Left renal pelvis (tissue), 4 donors: ENCODE measurements at places on chromosomes 2 and 18.

GRCh38 chr18:59699750-59700534 lies 2.7 kb upstream of the CCBE1 start:
- DNase-seq: no peak

- no peak for DNase-seq
Measured at GRCh38 chr2:98748292-98749065, 17.5 kb upstream of the MGAT4A start.

DNA sequence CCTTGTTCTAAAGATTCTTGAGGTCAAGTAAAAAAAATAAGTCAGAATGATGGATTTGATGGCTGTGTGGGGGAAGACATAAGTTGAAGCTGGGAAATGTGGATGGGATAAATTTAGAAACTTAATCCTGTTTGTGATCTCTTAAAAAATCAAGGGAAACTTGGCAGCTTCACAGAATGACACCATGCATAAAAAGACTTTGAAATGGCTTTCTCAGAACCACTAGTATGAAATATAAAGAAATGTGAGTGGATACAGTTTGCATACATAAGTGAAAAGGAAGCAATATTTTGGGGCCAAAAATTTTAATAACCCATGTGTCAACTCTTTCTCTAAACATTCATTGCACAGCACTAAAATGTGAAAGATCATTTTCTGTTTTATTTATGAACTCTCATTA lies 21.7 kb downstream of the CDH19 start:
- DNase-seq: no peak

DNA sequence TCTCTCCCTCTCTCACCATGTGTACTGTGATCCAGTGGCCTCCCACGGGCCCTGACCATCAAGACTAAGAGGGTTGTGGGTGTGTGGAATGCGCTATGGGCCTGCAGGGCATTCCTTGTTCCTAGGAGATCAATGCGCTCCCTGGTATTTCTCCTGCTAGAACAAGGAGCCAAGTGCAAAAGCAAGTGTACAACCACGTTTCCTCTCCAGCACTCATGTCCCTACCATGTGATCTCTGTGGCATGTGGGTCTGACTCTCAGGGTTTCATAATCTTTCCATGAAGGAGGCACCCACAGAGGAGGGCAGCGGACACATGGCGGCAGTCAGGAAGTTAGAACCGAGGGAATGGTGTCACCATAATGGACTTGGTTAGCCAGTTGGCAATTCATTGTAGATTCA lies 91.4 kb downstream of the MAPK4 start:
- no peak for DNase-seq

GRCh38 chr2:134411828-134412638 lies 158.2 kb downstream of the MGAT5 start:
- peak; percentile 64 for DNase-seq

GRCh38 chr2:221817052-221817451 lies 244.9 kb upstream of the EPHA4 start:
- DNase-seq: no peak

GRCh38 chr18:48320639-48320945 lies 88.6 kb downstream of the ZBTB7C start:
- DNase-seq: no peak

DNA sequence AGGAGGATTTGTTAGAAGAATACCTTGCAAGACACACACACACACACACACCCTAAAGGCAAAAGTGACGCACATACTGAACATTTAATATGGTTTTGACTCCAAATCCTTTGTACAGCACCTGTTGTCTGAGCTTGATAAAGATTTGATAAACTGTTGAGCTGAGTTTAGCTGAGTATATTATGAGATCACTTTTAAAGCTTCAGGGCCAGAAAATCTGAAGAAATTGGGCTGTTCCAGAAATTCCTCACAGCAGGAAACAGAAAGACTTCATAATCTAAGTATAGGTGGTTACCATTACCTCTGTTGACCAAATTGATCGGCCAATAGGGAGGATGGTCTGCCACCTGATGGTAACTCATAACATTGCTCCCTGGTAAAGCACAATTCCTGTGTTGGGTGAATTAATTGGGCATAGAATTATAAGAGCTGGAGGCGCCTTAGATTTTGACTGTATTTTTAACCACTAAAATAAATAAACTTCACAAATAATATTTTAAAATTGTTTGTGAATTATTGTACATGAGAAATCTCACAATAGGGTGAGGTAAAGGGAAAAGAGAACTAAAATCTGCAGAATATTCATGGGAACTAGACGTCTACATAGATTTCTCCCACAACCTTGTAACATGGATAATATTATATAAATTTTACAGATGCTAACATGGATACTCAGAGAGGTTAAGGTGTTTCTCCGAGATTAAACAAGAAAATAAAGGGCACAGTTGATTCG lies 21.8 kb upstream of the RPIA start:
- DNase-seq: no peak
